ENCODE measurements at places on chromosomes 13 and 19.

DNA sequence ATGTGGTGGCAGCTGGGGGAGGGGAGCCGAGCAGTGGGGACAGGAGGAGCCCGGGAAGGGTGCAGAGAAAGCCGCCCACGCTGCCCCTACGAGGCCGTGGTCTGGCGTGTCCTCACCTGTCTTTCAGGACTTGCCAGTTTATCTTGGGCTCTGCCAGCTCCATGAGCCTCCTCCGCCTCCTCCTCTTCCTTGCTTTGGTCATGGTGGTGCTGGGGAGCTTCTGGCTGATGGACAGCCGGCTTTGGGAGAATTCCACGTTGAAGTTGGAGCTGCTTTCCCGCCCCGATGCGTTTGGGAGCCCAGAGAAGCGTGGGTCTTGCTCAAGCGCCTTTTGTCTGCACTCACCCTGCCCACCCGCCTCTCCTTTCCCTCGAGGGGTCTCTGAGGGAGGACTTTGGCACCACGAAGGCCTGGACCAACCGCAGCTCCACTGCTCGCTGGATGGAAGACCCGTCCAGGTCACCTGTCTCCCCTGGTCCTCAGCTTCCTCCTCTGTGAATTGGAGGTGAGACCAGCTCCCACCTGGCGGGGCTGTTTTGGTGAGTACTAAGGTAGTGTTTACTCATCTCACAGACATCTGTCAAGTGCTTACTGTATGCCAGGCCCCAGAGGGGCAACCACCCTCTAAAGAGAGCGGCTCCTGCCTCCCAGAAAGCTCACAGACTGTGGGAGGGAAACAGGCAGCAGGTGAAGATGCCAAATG, 29.7 kb upstream of the MIER2 start:
- DNase-seq: no peak

- no peak for DNase-seq
Measured at GRCh38 chr13:84136582-84136981, 254.3 kb upstream of the SLITRK1 start.

- no peak for DNase-seq
Measured at GRCh38 chr13:109468123-109468522, 318.3 kb downstream of the IRS2 start.

- no peak for DNase-seq
Measured at GRCh38 chr19:20273951-20274570, 107.0 kb downstream of the ZNF486 start.

DNA sequence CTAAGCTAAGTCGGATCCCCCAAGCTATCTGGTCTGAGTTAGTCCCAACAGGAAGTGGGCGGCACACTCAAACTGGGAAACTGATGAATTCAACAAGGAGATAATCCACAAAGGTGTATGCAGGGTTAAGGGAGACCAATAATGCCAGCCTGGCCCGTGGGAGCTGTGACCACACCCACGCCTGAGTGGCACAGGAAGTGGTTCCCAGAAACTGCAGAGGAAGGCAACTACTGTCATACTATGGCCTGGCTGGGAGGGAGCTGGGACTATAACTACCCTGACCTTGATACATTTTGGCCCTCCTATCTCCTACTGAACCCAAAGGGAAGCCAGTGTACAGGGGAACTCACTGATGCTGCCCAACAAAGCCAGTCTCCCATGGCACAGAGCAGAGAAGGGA, 85.5 kb upstream of the TDRD3 start:
- DNase-seq: no peak

DNA sequence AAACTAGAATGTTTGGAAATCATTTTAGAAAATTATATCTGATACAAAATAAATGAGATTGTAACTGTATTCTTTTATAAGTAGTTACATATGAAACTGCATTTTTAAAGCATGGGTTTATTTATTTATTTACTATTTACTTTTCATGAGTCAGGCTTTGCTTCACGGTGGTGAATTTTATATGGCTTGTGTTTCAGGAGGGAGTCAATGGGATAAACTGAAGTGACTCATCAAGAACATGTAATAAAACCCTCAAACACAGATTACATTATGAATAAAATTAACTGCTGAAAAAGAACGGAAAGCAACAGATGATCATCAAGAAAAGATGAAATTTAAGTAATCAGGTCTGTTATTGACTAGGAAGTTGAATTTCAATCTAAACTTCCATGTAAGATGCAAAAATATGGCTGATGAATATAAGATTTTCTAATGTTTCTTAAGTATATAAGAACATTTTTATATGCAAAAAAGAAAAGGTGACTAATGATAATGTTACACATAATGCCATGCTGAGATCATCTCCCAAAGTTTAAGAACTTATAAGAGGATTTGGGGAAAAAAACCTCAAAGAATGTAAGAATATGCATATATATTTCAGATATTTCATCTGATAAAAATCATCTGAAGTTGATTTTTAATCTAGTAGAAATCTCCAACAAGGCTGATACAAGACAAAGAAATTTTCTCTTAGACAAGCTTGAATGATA, 383.6 kb downstream of the SLITRK1 start:
- DNase-seq: no peak

GRCh38 chr13:111328574-111329410, 8.3 kb downstream of the TEX29 start:
- no peak for DNase-seq

DNA sequence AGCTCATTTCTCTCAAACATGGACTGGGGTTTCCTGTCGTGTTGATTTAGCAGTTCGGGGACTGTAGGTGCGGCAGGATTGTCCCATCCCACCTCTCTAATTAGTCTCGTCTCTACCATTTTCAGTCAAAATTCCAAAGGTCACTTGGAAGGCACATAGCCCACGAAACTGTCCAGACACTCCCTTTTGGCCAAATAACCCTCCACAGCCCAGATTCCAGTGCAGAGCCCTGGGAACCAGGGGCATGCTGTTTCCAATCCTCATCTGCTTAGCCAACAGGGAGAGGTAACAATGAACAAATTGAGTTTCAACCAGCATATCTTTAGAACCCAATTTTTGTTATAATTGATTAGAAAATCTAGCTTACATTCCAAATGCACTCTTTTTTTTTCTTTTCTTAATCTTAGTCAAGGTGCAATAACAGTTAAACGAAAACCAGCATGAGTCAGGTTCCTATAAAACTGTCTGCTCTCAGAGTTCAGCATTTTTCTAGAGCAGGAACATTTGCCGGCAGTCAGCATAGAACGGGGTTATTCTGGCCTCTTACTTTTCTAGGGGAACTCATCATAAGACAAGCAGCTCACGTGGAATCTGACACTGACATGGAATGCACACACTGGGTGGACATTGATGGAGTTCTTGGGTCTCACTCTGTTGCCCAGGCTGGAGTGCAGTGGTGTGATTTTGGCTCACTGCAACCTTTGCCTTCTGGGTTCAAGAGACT, 14.4 kb upstream of the CEBPA start:
- DNase-seq: no peak

DNA sequence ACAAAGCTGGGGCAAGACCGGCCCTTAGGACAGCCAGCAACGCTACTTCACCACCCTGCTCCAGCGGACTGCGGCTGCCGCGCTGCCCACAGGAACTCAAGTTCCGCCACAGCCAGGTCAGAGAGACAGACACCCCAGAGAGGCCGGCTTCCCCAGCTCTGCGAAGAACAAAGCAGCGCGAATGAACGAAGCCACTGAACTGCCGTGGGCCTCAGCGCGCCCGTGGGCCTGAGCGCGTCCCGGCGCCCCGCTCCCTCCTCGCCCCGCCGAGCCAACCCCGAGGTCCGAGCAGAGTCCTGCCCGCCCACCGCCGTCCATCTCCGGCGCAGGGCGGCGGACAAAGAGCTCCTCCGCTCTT, 158.4 kb downstream of the RNF17 start:
- DNase-seq: no peak

- DNase-seq: no peak
Measured at GRCh38 chr13:67402546-67402945, 172.4 kb upstream of the PCDH9 start.

- no peak for DNase-seq
Measured at GRCh38 chr13:42929886-42930535, 62.0 kb downstream of the EPSTI1 start.

GRCh38 chr19:13018035-13018914, 23.0 kb downstream of the NFIX start:
- no peak for DNase-seq

DNA sequence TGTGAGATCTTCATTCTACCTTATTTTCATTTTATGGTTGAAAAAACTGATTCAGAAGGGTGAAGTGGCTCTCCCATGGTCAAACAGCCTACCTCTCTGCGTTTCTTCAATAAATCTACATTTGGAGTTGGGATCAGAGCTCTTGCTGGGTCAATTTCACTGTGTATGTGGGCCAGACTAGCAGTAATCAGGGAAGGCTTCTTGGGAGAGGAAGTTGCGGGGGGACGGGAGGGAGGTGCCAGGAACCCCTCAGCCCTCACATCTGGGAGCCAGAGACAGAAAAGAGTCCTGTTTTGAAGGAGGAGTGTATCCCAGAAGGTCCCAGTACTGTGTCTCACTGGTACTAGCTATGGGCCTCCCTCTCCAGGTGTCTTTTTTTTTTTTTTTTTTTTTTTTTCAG, 934 bp downstream of the KXD1 start:
- no peak for DNase-seq

- no peak for DNase-seq
Measured at GRCh38 chr13:47794963-47795362, 206.1 kb downstream of the SUCLA2 start.

DNA sequence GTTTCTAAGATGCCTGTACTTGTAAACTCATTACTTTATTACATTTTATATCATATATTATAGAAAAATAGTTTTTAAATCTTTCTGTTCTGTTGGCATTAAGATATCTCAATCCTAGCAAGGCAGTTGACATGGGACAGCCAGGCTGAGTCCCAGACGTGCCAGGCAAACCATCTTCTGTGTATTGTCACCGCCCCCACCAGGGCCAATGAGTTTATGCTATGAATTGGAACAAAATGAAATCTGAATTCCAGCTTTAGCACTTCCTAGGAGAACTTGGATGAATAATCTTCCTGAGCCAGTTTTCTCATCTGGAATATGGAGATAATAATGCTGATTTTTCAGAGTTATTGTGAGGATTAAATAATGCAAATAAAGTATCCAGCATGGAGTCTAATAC, 79.9 kb upstream of the GSX1 start:
- DNase-seq: no peak

DNA sequence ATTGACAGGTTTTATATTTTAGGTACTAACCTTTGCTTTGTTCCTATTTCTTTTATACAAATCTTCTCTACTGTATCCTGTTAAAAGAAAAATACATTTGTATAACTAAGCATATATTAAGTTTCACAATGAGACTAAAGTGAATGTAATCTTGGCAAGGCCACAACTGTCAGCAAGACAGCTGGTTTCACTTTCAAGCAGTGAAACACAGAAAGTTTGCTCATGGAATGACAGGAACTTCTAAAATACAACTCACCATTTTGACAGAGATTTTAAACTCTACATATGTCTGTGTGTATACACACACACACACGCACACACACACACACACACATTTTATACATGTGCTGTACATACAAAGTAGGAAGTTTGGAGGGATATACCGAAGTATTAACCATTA, 53.3 kb downstream of the PARP4 start:
- DNase-seq: no peak

DNA sequence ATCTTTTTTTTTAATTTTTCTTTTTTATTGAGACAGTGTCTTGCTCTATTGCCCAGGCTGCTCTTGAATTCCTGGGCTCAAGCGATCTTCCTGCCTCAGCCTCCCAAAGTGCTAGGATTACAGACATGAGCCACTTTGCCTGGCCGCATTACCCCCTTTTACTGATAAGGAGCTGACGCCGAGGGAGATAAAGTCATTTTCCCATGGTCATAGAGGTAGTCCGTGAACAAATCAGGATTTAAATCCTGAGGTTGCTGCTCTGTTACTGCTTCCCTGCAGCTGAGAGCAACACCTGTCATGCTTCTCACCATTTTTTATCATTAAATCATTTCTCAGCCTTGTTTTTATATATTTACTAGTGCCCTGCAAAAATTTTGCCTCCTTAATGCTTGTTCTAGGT, 7.4 kb downstream of the CYSLTR2 start:
- DNase-seq: no peak

DNA sequence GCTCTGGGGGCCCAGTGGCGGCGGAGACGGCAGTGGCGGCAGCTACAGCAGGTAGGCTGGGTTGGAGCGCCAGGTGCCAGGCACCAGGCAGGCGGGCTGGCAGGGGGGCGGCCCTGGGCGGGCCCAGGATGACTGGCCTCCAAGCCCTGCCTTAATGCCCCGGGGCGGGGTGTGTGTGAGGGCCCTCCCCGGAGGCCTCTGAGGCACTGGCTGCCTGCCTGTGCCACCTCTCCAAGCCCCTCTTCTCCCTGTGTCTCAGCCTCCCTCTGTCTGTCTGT, at the start of gene KLK11:
Gene KLK11, minus strand, starts transcription at position 63 of the 278 bp plus-strand sequence. CDS start 985 bp downstream, outside the sequence.
- DNase-seq: peak; percentile 63

- DNase-seq: no peak
Measured at GRCh38 chr19:16272945-16273344, 51.7 kb upstream of the KLF2 start.

DNA sequence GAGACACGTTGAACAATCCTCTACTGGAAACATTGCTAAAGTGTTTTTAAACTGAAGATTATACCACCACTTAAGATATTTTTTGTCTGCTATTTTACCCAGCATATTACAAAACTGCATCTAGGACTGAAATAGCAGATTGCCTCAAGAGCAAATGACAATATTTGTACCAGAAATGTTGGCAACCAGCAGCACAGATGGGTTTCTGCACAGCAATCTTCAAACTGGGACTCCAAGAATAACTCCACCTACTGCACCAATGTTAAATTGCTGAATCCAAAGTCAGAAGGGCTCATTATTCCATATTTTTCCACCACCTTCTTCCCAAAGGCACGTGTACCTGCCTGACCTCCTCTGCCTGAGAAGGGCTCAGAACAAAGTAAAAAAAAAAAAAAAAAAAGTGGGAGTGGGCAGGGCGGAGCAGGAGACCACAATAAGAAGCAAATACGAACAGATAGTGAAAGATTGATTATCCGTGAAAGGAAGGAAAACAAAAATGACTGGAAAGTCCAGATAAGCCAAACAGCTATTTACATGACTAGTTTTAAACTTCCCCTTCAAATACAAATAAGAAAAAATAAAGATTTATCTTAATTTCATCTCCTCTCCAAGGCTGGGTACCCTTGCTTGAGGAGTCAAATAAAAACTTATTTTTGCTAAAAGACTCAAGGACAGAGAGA, 79.4 kb downstream of the FOXO1 start:
- no peak for DNase-seq

DNA sequence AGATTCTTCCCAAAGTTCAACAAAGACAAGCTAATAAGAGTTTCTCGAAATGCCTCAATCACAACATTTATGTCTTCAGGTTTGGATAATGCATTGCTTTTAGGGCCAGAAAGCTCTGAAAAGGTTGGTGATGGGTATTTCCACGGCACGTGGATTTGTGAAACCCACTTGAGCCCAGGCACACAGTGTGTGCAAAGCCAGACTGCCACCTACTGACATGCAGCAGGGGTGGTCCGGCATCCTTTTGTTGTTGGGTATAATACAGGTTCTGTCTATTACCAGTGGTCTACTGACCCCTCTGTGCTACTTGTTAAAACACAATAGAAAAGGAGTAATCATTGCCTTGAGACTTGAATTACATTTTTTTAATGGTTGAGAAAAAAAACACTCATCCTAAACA, 225.6 kb downstream of the RAP2A start:
- no peak for DNase-seq

- no peak for DNase-seq
Measured at GRCh38 chr19:3586127-3586626, 899 bp downstream of the GIPC3 start.
